ENCODE measurements at places on chromosomes 16 and 17.

DNA sequence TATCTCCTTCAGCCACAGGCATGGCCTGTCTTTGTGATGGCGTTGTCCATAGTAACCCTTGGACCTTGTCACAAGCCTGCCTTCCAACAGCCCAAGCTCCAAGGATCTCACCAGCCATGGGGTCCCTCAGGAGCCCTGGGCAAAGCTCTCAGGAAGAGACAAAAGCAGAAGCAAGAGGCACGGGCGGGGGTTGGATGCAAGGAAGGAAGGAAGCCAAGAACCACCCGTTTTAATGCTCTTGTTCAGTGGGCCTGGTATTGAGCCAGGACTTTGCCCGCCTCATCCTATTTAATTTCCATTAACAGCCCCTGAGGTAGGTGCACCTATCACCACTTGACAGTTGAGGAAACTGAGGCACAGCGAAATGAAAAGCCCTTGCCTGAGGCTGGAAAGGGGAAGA is 32.3 kb upstream of the GOSR2 start:
- DNase-seq, result no peak

- DNase-seq, result no peak
Observed at GRCh38 chr17:16916557-16916920, 55.4 kb downstream of the TNFRSF13B start.

DNA sequence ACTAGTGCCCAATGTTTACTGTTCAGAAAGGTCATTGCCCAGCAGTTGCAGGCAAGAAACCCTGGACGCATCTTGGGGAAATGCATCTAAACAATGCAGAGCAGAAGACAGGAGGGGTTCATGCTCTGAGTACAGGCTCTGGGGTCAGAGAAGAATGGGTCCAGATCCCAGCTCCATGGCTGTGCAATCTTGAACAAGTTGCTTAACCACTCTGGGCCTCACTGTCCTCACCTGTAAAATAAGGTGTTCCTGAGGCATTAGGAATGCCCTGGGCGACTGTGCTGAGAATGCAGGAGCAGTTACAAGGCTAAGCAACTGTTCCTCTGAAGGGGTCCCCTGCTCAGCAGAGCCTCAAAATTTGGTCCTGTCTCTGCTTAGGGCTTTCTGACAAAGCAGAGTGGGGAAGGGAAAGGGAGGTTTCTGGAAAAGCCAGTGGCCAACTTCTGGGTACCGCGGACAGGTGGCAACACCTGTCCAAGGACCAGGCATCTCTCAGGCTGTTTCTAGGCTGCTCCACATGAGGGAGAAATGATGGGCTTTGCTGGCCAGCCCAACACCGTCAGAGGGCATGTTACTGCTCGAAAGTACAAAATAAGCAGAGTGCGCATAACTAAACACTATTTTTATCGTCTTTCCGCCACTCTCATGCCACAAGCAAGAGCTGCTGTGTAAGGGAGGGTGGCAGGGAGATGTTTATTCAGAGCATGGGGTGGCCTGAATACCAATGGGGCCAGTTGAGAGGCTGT is 176.8 kb downstream of the XYLT1 start:
- DNase-seq, result no peak

DNA sequence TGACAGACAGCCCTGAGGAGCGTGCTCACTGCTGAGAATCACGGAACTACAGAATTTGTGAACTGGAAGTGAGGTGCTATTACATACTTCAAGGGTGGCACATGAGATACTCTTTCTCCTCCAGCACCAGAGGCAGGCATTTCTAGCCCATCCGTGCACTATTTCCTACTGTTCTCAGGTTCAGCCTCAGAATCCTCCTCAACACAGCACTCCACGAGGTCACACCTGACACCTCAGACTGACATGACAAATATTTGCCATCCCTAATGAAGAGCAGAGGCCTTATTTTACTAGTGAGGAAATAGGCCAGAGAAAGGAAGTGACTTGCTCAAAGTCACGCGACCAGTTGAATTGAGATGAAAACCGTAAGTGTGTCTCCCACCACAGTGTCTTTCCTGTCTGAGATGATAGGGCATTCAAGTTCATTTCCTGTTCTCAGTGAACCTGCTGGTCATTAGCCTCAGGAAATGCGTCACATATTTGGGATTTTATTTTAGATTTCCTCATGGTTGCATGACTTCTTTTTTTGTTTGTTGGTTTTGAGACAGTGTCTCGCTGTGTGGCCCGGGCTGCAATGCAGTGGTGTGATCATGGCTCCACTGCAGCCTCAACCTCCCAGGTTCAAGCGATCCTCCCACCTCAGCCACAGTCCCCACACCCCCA is 23.6 kb downstream of the SEZ6 start:
- no peak for DNase-seq

GRCh38 chr17:32503251-32504165 is 16.7 kb downstream of the CDK5R1 start:
- no peak for DNase-seq

- no peak for DNase-seq
Observed at GRCh38 chr16:16007743-16008111, 58.3 kb downstream of the ABCC1 start.

DNA sequence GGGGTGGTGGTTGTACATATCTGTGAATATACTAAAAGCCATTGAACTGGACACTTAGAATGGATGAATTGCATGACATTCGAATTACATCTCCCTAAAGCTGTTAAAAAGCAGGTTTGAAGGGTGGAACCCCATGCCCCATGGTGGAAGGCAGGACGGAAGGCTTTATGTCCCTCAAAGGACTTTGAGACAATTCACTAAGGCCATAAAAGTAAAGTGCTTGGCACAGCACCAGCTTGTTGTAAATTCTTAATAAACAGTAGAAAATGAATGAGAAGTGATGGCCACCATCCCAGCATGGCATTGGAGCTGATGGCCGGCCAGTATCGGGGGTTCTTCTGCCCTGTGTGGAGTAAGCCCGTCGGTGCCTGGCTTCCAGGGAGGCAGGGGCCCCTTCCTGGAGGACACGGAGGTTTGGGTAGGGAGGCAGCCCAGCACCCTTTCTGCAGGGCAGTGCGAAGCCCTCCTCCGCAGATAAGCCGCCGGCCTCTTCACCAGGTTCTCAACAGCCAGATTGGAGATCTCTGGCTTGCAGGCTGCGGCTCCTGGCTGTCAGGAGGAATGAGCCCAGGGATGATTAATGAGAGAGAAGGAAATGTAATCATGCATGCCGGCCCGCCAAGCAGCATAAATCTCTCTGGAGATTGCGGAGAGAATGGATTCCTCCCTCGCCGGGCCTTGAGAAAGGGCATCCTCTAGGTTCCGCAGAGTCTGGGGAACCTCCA is 346.9 kb downstream of the FOXL1 start:
- no peak for DNase-seq

All from A549 (cell line).